AG04449 (cell line): ENCODE measurements at places on chromosomes 1 and 21.

DNA sequence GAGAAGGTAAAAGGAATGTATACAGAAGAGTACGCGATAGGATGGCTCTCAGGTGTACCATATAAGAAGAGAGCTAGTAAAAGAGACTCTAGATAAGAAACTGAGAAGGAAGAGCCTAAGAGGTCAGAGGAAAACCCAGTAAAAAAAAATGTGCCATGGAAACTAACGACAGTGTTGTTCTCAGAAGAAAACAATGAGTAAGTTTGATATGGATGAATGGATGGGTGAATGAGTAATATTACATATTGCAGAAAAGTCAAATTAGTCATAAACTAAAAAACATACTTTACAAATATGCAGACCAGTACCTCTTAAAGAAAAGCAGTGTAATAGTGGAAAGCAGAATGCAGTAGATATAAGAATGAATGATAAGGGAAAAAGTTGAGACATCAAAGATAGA, 316.2 kb downstream of the HMCN1 start:
- DNase-seq, result no peak

GRCh38 chr21:42495765-42496119, 282 bp downstream of the RSPH1 start:
- DNase-seq, result no peak

- DNase-seq, result no peak
Observed at GRCh38 chr1:184802354-184803179, 47.9 kb upstream of the EDEM3 start.

DNA sequence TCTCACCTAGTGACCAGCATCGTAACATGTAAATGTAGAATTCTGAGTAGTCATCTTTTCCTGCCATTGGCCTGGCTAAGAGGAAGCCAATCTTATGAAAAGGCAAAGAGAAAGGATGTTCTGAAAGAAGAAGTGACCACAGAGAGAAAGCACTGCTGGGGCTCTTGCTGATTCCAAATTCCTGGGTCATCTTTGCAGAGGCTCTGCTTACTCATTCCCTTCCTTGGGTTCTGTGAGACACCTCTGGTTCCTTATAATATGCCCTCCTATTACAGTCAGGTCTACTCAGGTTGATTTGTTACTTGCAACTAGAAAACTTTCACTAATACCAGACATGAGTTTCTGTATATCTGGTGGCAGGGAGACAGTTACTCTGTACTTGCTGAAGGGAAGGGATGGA, 198.8 kb upstream of the C8B start:
- no peak for DNase-seq
